ENCODE measurements at places on chromosomes 4 and X.

GRCh38 chrX:16778545-16778944 lies 7.7 kb upstream of the TXLNG start:
- H3K4me3 ChIP-seq = no peak overlapping the region
- no peaks in the 10 kb centered on the region for H3K4me1 ChIP-seq
- H3K27me3 ChIP-seq = no peaks in the 10 kb centered on the region

GRCh38 chr4:168218645-168219044 lies 99.9 kb downstream of the DDX60 start:
- H3K4me1 ChIP-seq = no peaks in the 10 kb centered on the region
- peaks cover 29% of the 10 kb centered on the region for H3K36me3 ChIP-seq
- no peak overlapping the region for H3K27ac ChIP-seq
- no peaks in the 10 kb centered on the region for H3K27me3 ChIP-seq
- no peak for DNase-seq
- no peak overlapping the region for H3K4me3 ChIP-seq

DNA sequence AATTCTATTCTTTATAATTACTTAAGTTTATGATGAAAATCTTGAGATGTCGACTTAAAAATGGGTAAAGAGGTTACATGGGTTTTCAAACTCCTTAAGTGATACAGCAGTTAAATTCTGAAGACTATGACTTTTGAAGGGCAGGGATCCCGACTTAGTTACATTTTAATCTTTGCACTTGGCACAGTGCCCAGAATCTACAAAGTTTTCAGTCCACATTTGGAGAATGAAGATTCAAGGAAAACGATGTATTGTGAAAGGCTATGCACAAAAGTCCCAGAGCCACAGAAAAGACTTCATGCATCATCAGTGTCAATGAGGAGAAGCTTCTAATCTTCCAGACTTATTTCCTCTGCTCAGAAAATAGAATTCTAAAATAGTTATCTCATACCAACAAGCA lies 36.3 kb upstream of the GRPR start:
- H3K4me1 ChIP-seq = no peaks in the 10 kb centered on the region
- DNase-seq = no peak
- H3K4me3 ChIP-seq = no peak overlapping the region
- H3K27ac ChIP-seq = no peak overlapping the region

DNA sequence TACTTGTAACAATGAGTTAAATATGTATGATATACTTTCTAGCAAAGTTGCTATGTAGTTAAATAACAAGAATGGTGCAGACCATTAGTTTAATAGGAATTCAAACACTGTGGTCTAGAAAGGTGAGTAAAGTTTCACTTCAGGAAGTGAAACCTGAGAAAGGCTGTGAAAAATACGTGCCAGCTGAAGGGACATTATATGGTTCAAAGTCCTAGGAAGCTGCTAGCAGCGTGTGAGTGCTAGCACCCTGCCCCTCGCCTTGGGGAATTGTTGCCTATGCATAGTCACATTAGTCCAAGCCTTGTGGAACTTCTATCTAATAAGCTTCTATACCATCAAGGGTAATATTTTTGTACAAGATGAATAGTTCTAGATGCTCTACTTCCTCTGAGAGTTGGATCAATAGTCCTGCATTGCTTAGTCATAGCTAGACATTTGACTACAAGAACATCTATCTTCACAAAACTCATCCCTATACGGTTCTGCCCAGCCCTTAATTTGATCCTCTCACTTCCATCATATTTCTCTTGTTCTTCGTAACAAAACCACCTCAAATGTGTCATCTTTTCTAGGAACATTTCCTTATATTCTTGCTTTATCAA lies 45.8 kb upstream of the ARSJ start:
- no peaks in the 10 kb centered on the region for H3K36me3 ChIP-seq
- H3K27ac ChIP-seq = no peak overlapping the region
- no peaks in the 10 kb centered on the region for H3K4me1 ChIP-seq
- H3K27me3 ChIP-seq = no peaks in the 10 kb centered on the region
- no peak overlapping the region for H3K4me3 ChIP-seq

- DNase-seq = no peak
- H3K36me3 ChIP-seq = no peaks in the 10 kb centered on the region
- H3K4me3 ChIP-seq = peak overlapping the region; percentile 72
These were observed 63.3 kb upstream of the CCDC160 start for GRCh38 chrX:134173541-134174272.

- H3K4me1 ChIP-seq = no peaks in the 10 kb centered on the region
- no peaks in the 10 kb centered on the region for H3K36me3 ChIP-seq
These were observed 26.5 kb downstream of the RASSF6 start for GRCh38 chr4:73593631-73594241.

GRCh38 chr4:96775501-96775900 lies 935.6 kb downstream of the PDHA2 start:
- no peak overlapping the region for H3K27ac ChIP-seq
- DNase-seq = no peak

GRCh38 chrX:1178580-1179057 lies 33.8 kb downstream of the CRLF2 start:
- no peaks in the 10 kb centered on the region for H3K27me3 ChIP-seq
- no peak for DNase-seq
- H3K4me3 ChIP-seq = no peak overlapping the region
- no peaks in the 10 kb centered on the region for H3K4me1 ChIP-seq
- H3K36me3 ChIP-seq = no peaks in the 10 kb centered on the region

DNA sequence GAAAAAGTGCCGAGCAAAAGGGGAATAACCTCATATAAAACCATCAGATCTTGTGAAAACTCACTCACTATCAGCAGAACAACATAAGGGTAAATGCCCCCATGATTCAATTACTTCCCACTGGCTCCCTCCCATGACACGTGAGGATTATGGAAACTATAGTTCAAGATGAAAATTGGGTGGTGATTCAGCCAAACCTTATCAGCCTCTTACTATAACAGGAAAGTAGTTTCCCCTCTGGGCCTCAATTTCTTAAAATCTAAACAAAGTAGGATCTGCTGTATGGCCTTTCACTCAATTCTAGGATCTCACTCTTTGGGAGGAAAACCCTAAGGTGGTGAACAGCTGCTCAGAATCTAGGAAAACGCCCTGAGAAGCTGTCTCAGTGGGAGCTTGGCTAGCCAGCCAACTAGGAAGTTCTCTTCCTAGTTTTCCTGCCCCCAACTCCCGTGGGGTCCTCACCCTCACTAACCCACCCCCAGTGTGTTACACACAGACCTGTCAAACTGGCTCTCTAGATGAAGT lies 1017.1 kb upstream of the HS3ST1 start:
- H3K4me3 ChIP-seq = no peak overlapping the region
- no peak overlapping the region for H3K27ac ChIP-seq
- H3K4me1 ChIP-seq = no peaks in the 10 kb centered on the region
- H3K36me3 ChIP-seq = no peaks in the 10 kb centered on the region
- DNase-seq = no peak

GRCh38 chrX:10666102-10666501 lies 45.7 kb upstream of the MID1 start:
- no peak for DNase-seq
- no peak overlapping the region for H3K4me3 ChIP-seq
- H3K27ac ChIP-seq = no peak overlapping the region
- no peaks in the 10 kb centered on the region for H3K4me1 ChIP-seq
- no peaks in the 10 kb centered on the region for H3K27me3 ChIP-seq

DNA sequence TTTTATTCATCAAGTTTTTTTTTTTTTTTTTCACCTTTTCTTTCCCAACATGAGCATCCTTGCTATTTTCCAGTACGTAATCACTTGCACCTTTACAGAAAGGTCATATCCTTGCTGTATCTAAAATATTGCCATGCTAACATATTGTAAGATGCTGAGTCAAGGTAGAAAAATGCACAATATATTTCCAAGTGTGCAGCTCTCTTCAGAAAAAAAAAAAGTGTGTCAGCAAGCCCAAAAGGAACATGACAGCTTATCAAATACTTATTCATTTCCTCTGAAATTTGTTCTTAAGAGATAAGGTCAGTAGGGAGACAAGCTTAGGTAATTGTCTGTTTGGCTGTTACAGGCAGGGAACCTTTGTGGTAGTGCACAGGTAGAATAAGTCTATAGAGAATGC lies 27.0 kb downstream of the SH2D1A start:
- no peak overlapping the region for H3K27ac ChIP-seq
- H3K4me3 ChIP-seq = no peak overlapping the region
- H3K36me3 ChIP-seq = no peaks in the 10 kb centered on the region

- H3K4me3 ChIP-seq = no peak overlapping the region
- no peaks in the 10 kb centered on the region for H3K4me1 ChIP-seq
- no peaks in the 10 kb centered on the region for H3K27me3 ChIP-seq
- no peak overlapping the region for H3K27ac ChIP-seq
- no peaks in the 10 kb centered on the region for H3K36me3 ChIP-seq
These were observed 1.8 kb upstream of the DOCK11 start for GRCh38 chrX:118493653-118494297.

DNA sequence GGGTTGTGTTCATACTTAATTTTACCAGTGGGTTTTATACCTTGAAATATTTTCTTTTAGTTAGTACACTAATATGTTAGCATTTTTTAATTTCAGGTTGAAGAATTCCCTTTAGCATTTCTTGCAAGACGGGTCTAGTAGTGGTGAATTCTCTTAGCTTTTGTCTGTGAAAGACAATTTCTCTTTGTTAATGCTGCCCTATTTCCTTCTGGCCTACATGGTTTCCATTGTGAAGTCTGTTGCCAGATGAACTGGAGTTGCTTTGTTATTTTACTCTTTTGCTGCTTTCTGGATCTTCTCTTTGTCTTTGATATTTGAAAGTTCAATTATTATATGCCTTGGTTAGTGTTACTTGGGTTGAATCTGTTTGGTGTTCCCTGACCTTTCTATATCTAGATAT lies 25.0 kb upstream of the MTHFD2L start:
- no peaks in the 10 kb centered on the region for H3K4me1 ChIP-seq
- no peaks in the 10 kb centered on the region for H3K27me3 ChIP-seq
- H3K36me3 ChIP-seq = no peaks in the 10 kb centered on the region
- H3K27ac ChIP-seq = no peak overlapping the region
- no peak overlapping the region for H3K4me3 ChIP-seq
- DNase-seq = no peak

DNA sequence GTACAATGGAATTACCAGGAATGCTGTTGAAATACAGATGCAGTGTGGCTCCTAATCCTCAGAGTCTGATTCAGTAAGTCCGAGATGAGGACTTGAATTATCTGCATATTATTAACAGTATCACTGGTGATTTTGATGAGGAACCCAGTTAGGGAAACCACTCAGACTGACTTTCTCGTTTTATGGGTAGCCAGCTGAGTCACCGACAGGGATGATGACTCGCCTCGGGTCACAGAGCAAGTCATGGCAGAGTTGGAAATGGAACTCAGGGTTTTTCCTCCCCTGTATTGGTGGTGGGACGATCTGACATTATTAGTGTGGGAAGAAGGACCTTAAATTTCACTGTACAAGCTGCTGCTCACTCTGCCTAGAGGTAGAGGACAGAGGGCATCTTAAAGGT lies 51.3 kb downstream of the RTL9 start:
- H3K4me1 ChIP-seq = peaks cover 14% of the 10 kb centered on the region
- H3K27ac ChIP-seq = no peak overlapping the region
- no peak for DNase-seq
- no peaks in the 10 kb centered on the region for H3K36me3 ChIP-seq

DNA sequence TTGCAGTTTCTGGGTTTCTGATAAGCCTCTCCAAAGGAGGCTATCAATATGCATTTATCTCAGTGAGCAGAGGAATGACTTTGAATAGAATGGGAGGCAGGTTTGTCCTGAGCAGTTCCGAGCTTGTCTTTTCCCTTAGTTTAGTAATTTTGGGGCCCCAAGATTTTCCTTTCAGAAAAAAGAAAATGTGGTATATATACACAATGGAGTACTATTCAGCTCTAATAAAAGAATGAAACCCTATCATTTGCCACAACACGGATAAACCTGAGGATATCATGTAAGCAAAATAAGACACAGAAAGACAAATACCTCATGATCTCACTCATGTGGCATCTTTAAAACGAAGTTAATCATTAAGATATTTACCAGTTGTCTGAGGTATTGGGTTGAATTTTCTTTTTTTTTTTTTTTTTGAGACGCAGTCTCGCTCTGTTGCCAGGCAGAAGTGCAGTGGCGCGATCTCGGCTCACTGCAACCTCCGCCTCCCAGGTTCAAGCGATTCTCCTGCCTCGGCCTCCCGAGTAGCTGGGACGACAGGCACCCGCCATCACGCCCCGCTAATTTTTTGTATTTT lies 540 bp downstream of the ZNF721 start:
- H3K27ac ChIP-seq = peak overlapping the region; percentile 80
- no peak for DNase-seq
- H3K36me3 ChIP-seq = peaks cover 17% of the 10 kb centered on the region

DNA sequence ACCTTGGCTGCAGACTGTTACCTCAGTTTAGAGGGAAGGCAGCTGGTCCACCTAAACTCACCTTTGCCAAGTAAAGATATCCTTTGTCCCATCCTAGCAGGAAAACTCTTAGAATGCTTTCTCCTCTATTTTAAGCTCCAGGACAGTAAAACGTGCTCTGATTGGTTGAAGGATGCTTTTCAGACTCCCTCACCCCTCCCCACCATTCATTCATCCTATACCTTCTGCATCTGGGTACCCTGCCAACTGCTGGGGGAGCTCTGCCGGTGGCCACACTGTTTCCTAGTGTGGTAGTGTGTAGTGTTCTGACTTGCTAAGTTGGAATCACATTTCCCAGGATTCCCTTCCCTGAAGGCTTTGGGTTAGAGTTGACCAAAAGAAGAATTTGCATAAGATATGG lies 20.3 kb upstream of the POLA1 start:
- no peaks in the 10 kb centered on the region for H3K4me1 ChIP-seq
- no peak overlapping the region for H3K27ac ChIP-seq
- no peaks in the 10 kb centered on the region for H3K36me3 ChIP-seq

DNA sequence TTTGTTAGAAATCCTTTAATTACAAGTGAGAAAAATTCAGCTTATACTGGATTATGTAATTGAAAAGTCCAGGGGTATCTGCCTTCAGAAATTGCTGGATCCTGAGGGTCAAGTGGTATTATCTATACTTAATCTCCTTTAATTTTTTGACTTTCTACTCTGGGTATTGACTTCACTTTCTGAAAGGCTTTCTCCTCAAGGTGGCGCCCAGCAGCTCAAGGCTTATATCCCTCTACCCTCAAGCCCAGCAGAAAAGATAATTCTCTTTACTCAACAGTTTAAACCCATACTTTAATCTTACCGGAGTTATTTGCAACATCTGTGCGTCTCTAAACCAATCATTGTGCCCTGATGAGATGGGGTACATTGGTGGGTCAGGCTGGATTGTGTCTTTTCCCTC lies 129.5 kb downstream of the LARP7 start:
- H3K27me3 ChIP-seq = no peaks in the 10 kb centered on the region
- no peak for DNase-seq
- no peaks in the 10 kb centered on the region for H3K36me3 ChIP-seq
- no peak overlapping the region for H3K4me3 ChIP-seq
- H3K4me1 ChIP-seq = peaks cover 6% of the 10 kb centered on the region
- no peak overlapping the region for H3K27ac ChIP-seq

- no peaks in the 10 kb centered on the region for H3K4me1 ChIP-seq
- no peaks in the 10 kb centered on the region for H3K36me3 ChIP-seq
- H3K4me3 ChIP-seq = no peak overlapping the region
- DNase-seq = no peak
These were observed 280.5 kb upstream of the EDA2R start for GRCh38 chrX:66919280-66919832.

- no peaks in the 10 kb centered on the region for H3K27me3 ChIP-seq
- no peaks in the 10 kb centered on the region for H3K4me1 ChIP-seq
- DNase-seq = no peak
These were observed 10.7 kb downstream of the SEPTIN6 start for GRCh38 chrX:119682019-119682989.

All from thoracic aorta (tissue), 2 donors.